ENCODE measurements at places on chromosomes 4 and X. TPM values are rescaled to one million over a fixed set of nuclear protein-coding genes. Genes with fewer than 3 reads are reported as not detected.

NHS gene
- 0.08 TPM for polyA plus RNA-seq

THAP9 gene
- polyA plus RNA-seq: 0.99 TPM

ADGRG4 gene
- 0.08 TPM for polyA plus RNA-seq

INPP4B gene
- polyA plus RNA-seq: 0.41 TPM

MSX1 gene
- polyA plus RNA-seq: 9.2 TPM

TRPC3 gene
- not detected for polyA plus RNA-seq

MCUB gene
- 48.1 TPM for polyA plus RNA-seq

GPR50 gene
- polyA plus RNA-seq: not detected

RAB9B gene
- 0.18 TPM for polyA plus RNA-seq

Measured in endothelial cell of umbilical vein (primary cell).